Fibroblast of lung (primary cell): ENCODE measurements at places on chromosomes 3 and 15. TPM values are rescaled to one million over a fixed set of nuclear protein-coding genes. Genes with fewer than 3 reads are reported as not detected.

The SLC6A20 gene
- not detected in 2 replicates for polyA plus RNA-seq

The SYNPR gene
- polyA plus RNA-seq, result not detected in 2 replicates

The HIGD2B gene
- polyA plus RNA-seq, result not detected in 2 replicates

The KY gene
- polyA plus RNA-seq, result 0.12 and 0.35 TPM in 2 replicates

The INAFM2 gene
- polyA plus RNA-seq, result 8.2 and 11.0 TPM in 2 replicates

DNA sequence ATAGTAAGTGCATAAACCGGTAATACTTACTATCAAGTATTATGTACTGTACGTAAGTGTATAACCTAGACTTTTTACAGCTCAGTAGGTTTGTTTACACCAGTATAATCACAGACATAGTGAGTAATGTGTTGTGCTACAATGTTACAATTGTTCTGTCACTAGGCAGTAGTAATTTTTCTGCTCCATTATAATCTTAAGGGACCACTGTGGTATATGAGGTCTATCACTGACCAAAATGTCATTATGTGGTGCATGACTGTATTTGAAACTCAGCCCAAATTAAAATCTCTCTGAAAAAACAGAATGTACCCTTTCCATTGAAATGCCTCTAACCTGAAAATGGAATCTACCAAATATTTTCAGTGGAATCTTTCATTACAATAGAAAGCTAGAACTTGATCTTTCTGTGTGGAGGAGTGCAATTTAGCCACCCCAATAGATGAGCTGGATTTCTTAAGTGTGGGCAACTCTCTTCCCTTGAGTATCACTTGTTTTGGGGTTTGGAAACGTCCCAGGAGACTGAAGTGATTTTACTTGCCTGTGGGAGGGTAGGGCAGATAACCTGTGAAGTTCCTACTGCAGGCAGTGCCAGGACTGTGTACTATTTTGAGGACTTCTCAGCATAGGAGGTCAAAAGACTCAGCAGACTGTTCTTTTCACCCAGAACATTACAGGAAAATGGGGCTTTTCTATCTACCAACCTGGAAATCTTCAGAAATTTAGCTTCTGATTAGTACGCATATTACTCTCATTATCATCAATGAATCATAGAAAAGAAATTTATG, 50.9 kb downstream of the FAM98B start:
- DNase-seq, result no peak

DNA sequence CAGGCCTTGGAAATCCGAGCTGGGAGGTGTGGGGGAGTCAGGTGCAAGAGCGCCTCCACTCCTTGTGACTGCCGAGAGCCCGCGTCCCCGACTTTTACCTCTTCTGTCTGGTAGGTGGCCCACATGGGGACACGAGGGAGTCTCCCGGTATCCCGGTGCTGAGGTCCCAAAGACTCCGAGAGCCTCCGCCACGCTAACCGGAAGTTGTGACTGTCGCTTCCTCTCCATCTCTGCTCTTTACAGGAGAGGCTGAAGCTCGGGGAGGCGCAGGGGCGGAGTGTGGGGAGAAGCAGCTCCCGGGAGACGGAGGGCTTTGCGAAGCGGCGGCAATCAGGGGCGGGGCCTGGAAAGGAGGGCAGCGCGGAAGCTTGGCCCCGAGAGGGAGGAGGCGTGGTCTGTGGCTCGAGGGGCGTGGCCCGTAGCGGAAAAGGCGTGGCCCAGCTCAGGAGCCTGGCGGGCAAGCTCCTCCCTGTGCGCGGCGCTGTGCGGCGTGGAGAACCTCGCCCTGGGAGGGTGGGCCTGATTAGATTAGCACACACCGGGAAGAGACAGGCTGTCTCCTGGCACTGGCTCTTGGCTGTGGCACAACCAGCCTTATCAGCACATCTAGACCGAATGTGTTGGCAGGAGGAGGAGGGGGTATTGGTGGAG, 143.9 kb downstream of the GABRB3 start:
- DNase-seq, result peak; percentile 73

GRCh38 chr3:48088056-48088748, 72.0 kb upstream of the MAP4 start:
- DNase-seq, result no peak

DNA sequence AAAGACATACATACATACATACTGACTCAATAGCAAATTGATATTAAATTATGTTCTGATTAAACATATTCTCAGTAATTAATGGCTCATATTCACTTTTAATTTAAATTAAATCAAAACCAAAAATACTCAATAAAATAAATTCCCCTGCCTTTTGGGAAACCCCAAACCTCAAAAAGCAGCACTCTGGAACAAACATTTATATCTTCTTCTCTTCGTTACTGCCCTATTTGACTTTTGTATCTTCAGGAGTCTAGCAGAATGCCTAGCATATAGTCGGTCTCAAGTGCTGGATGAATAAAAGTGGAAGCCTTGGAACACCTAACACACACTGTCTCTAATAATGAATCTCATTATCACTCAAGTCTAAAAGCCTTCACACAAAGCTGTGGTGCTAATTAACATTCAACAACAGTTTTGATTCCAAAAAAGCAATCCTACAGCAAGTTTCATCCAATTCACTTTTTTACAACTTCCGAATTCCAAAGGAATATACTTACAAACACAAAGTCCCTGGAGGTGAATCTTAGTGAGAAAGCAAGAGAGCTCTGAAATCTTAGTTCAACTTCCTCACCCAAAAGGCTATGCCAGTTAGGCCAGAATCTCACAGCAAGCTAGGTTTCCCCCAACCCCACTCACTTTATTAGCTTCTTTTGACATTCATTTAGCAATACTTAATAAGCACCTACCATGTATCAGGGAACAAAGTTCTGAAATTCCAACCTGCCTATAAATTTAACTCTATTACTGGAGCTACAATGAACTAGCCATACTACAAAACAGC, 35.0 kb downstream of the GSK3B start:
- DNase-seq, result no peak

DNA sequence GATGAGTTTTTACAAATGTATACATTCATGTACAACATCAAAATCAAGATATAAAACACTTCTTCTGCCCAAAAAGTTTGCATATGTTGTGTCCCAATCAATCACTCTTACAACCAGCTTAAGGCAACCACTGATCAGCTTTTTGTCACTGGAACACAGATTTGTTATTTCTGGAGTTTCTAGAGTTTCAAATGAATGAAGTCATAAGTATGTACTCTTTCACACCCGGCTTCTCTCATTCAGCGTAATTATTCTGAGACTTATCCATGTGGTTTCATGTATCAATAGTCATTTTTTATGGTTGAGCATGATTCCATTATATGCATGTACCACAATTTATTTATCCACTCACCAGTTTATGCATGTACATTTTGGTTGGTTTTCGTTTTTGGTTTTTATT, 53.0 kb upstream of the CORO2B start:
- no peak for DNase-seq

GRCh38 chr3:65908588-65908987, 130.1 kb downstream of the MAGI1 start:
- DNase-seq, result no peak

DNA sequence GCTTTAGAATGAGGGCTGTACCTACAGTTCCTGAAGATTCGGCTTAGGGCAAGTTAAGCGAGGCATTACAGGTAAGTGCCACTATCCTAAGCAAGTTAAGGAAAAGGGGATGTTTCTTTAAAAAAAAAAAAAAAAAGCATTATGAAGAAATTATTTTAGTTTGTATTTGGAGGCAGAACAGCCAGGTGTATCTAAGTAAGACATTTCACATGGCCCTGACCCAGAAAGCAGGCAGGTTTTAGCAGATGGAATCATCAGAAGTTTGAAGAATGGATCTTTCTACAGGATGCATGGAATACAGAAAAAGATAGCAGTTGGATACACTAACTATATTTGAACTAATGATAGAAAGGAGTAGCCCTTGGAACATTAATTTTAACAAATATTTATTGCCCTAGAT, 105.6 kb downstream of the OSBPL10 start:
- DNase-seq, result no peak

DNA sequence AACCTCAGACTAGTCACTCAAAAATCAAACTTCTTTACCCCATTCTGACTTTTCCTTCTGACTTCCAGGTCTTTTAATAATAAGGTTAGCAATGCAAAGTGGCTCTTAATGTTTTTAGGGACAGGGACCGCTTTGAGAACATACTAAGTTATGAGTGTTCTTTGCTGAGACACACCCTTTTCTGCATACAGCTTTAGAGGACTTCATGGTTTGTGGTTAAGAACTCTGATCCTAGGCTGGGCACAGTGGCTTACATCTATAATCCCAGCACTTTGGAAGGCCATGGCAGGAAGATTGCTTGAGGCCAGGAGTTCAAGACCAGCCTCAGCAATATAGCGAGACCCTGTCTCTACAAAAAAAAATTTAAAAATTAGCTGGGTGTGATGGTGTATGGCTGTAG, 85.8 kb upstream of the CACNA2D3 start:
- DNase-seq, result no peak

DNA sequence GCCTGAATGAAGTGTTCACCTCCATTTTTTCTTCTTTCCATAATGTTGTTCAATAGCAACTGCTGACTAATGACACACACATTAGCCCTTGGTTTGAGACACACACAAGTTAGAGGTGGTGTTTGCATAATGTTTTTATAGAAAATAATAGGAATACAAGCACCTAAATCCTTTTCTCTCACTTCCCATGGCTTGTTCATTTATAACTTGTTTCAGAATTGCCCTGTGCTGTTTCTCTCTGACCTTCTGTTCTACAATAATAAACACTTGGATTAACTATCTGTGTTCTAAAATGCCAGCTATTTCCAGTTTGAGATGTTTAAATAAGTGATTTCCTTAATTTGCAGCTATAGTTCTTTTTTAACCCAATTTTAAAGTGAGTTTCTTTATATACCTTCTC, 525.1 kb upstream of the ROBO2 start:
- peak; percentile 11 for DNase-seq

GRCh38 chr3:141828890-141829289, 47.6 kb upstream of the ATP1B3 start:
- DNase-seq, result peak; percentile 47

- peak; percentile 82 for DNase-seq
Observed at GRCh38 chr3:70992562-70993204, 590.8 kb downstream of the FOXP1 start.

DNA sequence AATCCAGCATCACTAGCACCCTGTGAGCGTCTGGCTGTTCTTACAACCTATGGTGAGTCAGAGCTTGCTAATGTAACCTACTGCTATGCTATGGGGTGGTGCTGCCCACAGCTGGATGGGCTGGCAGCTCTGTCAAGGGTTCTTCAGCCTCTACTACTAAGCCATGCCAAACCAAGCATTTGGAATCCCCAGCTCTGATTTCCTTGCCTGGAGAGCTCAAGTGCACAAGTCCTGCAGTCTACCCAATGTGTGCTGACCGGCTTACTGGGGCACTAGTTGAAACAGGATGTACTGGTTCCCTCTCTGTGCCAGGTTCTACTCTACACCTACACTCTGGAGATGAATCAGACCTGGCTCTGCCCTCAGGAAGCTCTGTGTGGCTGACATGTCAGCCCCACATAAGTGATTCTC, 4.2 kb downstream of the TEX264 start:
- peak; percentile 37 for DNase-seq
